Activated CD8-positive, alpha-beta memory T cell treated with anti-CD3 and anti-CD28 coated beads for 1 hour (primary cell): ENCODE measurements at places on chromosomes 3 and 15.

GRCh38 chr3:99640214-99640851 is 1.9 kb downstream of the COL8A1 start:
- DNase-seq = no peak

DNA sequence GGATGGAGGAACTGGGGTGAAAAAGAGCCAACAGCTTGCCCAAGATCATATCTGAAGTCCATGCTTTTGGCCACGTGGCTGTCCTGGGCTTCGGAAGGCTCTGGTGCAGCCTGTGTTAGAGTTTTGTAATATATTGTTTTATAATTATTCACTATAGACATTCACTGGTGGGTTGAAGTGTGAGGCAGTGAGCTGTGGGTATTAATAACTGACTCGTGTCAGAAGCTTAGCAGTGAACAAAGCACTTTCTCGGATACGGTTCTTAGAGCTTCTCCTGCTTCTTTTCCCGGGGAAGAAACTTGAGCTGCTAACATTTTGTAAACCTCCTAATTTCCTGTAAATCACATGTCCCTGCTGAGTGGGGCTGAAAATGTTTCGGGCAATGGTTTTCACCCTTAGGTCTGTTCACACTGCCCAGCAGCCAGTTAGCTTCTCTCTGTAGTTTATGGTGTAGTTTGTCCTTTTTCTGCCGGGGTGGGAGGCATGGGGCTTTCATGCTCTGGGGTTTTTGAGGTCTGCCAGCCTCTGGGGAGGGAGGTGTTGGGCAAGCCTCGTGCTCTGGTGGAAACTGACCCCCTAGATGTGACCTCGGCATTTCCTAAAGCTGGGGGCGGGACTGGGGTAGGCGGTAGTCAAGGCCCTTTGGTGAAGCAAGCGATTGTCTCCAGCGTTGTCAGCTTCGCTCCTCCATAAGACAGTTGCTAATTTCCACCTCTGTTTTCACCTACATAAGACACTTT is 1.7 kb downstream of the MRAS start:
- DNase-seq = no peak

- no peak for DNase-seq
These were observed 37.3 kb downstream of the DNAH1 start for GRCh38 chr3:52353291-52353855.

DNA sequence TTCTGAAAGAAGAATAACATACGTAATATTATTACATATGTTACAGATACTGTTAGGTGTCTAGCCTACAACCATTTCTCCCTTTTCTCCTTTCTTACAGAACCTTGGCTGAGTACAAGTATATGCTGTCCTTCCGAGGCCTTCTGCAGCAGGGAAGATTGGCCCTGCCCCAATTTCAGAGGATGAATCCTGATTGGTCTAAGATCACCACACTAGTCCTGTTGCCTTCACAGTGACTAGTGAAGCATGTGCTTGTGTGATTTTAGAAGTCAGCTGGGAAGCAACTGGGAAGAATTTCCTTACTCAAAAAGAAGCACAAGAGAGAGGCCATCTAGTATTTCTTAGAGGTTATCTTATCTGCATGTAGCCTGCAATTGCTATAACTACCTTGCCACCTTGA is 30.6 kb upstream of the MECOM start:
- no peak for DNase-seq

DNA sequence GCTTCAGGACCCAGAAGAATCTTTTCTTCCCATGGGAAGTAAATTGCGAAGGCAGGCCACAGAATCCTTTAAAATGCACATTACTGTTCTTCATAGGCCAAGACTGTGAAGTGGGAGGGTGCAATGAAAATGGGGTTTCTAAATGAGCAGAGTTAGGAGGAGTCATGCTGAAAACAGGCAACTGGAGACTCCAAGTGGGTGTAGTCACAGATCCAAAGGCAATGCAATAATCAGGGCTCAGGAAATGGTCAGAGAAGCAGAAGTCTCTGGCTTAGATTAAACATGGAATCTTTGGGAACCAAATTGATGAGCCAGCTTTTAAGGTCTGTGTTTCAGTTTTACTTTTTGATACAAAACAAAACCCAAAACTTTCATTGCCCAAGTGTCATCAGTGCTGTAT is 37.6 kb downstream of the HHLA2 start:
- DNase-seq = no peak

DNA sequence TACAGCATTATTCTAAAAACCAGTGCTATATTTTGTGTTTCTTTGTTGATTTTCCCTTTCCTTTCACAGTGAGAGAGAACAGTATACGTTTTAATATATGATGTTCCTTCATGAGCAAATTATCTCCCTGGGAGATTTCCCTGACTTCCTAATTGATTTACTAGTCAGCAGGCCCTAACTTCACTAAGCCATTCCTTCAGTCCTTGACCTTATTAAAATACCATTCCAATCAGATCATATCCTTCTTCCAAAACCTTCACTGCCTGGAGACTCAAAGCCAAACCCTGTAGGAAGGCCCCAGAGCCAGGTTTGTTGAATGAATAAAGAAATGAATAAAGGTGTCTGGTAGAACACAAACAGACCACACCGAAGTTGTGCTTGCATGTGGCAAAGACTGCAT is 43.8 kb upstream of the ARHGEF3 start:
- no peak for DNase-seq

DNA sequence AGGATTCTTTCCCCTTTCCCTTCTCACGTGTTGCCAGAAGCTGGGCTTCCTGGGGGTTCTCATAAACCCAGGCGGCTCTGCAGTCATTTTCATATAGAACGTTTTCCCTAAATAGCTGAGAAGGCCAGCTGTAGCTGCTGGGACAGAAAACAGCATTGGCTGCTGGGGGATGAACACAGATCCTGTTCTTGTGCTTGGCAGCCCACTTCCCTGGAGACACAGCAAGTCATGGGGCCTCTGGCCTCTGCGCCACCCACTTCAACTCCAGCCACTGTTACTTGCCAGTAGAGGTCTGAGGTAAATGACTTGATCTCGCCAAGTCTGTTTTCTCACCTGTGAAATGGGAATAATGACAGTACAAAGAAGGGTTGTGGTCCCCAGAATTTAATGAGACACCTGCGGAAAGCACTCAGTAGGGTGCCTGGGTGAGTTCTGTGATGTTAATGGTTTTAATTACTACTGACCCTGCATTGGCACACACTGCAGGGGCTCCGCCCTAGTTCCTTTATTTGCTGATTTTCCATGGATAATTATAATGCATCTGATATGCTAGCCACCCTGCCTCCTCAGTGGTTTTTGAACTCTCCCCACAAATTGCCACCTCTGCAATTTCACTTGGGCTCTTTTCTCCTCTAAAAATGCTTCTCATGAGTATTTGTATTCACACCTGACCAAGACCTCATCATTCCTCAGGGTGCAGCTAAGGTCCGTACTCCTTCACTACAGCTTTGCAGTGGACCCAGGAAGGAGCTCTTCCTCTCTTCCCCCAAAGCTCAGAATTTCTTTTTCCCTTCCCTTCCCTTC is 274.7 kb downstream of the RPLP1 start:
- DNase-seq = no peak

DNA sequence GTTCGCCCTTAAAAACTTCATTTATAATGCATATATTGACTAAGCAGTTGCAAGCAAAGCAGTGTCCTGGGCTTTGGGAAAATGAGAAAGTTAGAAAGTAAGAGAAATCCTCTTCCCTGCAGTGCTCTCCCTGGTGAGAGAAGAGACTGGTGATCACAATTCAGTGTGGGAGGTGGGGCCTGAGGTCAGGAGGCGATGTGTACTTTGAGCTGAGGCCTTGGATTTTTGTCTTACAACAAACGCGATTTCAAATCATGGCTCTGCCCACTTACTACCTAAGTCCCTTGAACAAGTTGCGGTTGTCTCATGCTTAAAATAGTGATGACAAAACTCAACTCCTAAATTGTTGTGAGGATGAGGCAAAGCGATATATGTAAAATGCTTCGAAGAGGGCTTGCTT is 316.3 kb upstream of the NECTIN3 start:
- DNase-seq = no peak

- DNase-seq = no peak
These were observed 473.6 kb downstream of the SI start for GRCh38 chr3:164604687-164605086.

- no peak for DNase-seq
These were observed 20.6 kb downstream of the RTF1 start for GRCh38 chr15:41437448-41437847.

DNA sequence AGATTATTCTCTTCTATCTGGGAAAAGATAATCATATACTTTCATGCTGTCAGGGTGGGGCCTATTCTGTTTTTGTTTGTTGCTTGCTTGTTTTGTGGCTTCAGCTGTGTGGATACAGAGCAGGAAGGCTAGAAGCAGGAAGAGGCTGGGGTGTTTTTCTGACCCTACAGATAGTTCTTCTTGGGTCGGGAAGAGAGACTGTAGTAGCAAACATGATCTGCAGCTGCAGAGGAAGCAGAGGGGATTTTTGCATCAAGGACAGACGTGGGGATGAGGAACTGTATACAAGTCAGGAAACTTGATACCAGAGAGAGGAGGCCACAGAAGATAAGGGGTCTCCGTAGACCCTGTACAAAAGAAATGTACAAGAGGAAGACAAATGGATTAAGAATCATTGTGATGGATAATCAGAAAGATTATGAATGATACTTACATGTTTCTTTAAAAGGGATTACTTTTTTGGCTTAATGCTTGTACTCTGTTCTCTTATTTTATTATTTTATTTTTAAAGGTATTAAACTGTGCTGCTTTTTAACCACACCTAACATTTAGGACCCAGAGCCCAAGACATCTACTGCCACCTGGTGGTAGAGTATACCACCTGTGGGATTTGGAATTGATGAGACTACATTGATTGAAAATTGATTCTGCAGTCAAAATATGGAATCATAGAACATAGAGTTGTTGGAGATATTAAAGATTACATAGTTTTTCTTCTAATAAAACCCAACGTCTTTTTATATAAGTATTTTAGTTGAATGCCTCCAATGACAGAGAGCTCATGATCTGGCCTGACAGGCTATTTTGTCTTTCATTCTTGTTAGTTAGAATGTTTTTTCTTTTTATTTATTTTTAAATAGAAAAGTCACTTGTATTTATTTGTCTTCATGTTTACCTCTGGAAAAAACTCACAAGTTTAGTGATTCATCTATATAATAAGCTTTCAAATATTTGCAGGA is 87.3 kb upstream of the ROPN1 start:
- no peak for DNase-seq

DNA sequence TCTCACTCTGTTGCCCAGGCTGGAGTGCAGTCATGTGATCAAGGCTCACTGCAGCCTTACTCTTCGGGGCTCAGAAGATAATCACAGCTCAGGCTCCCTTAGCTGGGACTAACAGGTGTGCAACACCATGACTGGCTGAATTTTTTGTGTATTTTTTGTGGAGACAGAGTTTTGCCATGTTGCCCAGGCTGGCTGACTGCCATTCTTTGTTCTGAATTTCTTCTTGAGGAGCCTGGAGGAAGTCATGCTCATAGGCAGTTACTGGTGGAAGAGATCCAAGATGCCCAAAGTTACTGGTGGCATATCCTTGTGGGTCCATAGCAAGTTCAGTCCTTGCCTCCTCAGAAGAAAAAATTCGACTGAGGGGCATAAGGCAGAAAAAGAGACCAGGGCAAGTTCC is 16.6 kb upstream of the UBP1 start:
- DNase-seq = no peak

GRCh38 chr3:128725547-128726022 is 398 bp upstream of the RAB7A start:
- DNase-seq = no peak

DNA sequence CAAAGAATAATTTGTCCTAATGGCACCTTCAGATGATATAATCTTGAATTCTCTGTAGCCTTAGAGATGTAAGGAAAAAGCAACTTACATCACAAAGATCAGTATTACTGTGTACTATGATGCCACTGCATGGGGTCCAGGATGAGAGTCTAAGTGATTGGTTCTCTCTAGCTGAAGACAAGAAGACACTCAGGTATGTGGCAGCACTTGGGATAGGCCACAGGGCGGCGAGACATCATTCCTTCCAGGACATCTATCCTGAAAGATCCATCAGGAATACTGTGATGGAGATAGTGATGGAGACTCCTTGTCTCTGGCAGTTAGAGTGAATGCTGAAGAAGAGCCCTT is 2.5 kb downstream of the CD200 start:
- DNase-seq = no peak
